ENCODE measurements at places on chromosomes 11 and 22. TPM values are rescaled to one million over a fixed set of nuclear protein-coding genes. Genes with fewer than 3 reads are reported as not detected.

DNA sequence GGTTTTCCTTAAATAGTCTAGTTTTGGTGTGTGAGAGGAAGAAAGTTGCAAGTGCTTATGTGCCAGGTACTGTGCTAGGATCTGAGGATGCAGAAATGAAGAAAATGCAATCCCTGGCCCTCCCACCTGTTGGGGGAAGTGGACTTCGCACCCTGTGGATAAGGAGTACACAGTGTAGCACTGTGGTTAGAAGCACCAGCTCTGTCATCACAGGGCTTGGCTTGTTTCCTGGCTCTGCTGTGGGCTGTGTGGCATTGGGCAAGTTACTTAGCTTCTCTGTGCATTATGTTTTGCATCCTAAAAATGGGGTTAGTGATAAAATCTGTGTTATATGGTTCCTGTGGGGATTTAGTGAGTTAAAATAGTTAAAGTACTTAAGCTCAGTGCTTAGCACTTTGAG is 68.2 kb downstream of the ENDOD1 start:
- DNase-seq: no peak

DNA sequence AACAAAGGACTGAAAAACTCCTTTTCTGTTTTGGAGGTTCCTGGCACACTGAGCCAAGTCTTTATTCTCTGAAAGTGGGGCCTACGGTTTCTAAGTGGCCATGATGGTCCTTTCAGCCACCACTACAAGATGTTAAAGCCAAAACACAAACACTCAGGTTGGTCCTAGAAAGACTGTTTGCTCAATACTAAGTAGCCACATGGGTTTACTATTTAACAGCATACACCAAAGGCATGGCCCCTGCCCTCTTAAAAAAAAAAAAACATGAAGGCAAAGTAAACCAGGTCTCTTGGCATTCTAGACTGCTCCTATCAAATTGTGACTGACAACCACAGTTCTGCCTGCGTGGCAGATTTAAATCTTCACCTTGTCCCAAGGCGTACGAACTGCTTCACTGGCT is 123.6 kb upstream of the BID start:
- no peak for DNase-seq

DNA sequence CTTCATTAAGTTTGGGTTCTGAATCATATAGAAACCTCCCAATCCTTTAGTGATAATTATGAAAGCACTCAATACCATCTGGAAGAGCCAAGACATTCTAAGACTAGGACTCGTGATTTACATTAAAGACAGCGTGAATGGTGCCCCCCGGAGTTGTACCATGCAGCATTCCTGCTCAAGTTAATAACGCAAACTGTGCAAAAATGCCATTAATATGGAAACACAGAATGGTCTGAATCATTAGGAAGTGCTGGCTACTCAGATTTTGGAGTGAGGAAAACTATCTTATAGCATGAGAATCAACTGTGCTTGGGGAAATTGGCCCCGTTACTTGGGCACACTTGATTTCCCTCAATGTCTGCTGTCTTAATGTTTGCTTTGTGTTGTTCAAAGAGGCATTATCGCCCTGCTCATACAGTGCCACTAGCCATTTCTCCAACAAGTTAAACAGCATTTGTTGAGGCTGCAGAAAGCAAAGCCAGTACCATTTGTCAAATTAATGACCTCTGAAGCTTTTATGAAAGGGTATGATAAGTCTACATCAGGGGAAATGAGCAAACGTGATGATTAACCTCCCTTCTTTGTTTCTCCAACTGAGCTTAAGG is 18.5 kb upstream of the TPH1 start:
- DNase-seq: no peak

- no peak for DNase-seq
These were observed 216.1 kb upstream of the NTM start for GRCh38 chr11:131154351-131154750.

- no peak for DNase-seq
These were observed 37.2 kb downstream of the GLYATL2 start for GRCh38 chr11:58807343-58807742.

- peak; percentile 47 for DNase-seq
These were observed 15.0 kb downstream of the SLC1A2 start for GRCh38 chr11:35404388-35404775.

GRCh38 chr11:108122166-108122628 is 830 bp downstream of the ACAT1 start:
- peak; percentile 49 for DNase-seq

GRCh38 chr11:72012897-72013721 is 14.4 kb downstream of the IL18BP start:
- DNase-seq: no peak

DNA sequence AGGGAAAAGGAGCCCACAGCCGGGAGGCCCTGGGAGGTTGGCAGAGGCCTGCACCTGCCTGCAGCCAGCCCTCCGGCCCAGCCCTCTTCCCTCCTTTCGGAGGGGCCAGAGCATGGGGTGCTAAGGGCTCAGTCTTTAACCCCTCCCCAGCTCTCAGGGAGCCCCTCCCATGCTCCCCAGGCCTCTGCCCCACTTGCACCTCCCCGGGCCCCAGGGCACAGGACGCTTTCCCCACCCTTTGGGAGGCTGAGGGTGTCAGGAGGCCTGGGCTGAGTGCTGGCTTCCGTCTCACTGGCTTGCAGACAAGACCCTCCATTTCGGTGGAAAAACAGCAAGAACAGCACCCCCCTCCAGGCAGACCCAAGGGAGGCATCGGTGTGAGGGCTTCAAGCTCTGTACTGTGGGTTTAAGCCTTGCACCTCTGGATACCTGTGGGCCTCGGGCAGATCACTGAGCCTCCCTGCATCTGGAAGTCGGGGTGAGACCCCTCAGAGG is 7.3 kb downstream of the ASCL2 start:
- DNase-seq: no peak

- DNase-seq: no peak
These were observed 58.4 kb downstream of the ABTB2 start for GRCh38 chr11:34299284-34299972.

DNA sequence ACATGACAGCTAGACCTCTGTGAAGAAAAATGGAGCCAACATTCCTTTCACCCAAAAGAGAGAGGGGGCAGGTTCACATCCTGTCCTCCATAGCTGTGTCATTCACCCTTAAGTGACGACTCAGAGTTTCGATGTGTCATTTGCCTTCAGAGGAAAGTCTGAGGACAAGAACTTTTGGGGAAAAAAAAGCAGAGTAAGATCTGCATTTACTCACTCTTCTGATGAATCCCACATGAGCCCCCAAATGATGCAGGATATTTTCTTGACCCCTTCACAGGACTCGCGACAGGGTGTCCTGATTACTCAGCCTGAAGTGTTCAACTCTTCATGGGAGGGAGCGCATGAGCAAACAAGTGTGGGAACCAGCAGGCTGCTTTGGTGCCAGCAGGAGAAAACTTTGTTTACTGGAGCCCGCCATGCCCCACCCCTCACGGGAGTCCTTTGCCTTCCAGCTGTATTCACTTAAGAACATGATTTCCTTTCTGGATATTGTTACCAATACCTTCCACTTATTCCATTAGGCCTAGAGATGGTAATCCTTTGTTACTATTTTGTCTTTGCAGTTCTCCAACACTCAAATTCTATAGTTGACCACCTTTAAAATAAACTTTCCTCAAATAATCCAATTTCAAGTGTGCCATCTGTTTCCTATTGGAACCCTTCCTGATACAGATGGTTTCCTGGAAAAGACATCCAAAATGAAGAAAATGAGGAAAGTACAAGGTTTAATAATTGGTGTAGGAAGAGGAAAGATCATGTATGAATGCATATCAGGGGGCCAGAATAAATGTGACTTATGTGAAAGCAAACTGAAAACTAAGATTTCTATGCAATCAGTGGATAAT is 729.8 kb downstream of the FAM181B start:
- DNase-seq: no peak

DNA sequence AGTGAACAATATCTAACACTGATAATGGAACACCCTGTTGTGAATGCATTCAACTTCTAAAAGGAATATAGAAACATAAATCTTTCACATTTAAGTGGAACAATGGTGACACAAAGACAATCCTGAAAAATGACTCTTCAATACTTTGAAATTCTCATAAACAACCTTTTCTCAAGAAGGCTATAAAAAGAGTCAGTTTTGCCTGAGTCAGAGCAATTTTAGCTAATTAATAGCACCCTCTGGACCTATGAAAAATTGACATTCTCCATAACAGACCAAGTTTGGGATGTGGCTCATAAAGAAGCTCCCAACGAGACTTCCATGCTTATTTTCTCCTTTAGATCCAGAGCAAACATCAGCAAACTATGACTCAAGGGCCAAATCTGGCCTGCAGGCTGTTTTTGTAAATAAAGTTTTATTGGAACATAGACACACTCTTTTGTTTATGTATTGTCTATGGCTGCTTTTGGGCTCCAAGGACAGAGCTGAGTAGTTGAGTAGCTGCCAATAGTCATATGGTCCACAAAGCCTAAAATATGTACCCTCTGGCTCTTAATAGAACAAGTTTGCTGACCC is 108.0 kb downstream of the MAML2 start:
- no peak for DNase-seq

DNA sequence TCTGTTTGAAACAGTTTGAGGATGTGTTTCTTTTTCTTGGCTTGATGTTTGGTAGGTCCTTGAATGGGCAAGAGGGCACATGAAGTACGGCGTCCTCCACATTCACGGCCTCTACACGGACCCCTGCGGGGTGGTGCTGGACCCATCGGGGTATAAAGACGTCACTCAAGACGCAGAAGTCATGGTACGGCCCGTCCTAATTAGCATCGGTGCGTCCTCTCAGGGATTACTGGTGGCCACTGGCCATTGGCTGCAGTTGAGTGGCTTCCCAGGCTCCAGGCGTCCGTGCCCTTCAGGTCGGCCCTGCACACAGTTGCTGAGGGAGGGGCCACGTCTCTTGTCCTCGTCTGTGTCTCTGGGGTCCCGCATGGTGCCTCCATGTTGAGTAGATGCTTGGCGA is 20.8 kb downstream of the FAM118A start:
- no peak for DNase-seq

DNA sequence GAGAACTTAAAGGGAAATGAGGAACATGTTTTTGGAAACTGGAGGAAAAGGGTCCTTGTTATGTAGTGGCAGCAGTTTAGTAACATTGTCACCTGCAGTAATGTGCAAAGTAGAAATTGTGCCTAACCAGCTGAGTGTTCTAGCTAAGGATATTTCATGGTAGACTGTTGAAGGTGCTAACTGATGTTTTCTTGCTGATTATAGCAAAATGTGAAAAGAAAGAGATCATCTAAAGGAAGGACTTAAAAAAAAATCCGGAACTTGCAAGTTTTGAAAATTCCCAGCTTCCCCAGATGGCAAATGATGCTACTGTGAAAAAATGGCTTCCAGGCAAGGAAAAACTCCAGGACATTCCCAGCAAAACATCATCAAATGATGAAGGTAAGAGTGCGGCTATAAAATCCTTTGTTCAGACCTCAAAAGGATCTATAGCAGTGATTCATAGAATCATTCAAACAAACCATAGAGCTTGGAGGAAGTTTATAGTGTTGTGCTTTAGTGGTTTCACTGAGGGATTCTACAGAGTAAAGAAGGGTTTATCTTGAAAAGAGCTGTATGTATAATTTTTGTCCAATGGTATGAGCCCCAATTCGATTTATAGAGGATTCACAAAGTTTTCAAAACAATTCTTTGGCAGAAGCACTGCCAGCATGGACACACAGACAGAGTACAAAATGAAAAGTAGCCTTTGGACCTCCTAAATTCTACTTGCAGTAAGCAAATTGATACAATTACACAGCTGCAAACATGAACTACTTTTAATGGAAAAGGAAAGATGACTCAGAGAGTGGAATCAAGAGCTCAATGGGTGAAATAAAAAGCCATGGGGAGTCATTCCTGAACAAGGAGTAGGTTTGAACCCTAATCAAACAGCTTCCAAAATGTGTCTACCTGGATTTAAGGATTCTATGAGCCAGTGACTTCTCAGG is 4.3 kb upstream of the TRIM44 start:
- DNase-seq: peak; percentile 43

DNA sequence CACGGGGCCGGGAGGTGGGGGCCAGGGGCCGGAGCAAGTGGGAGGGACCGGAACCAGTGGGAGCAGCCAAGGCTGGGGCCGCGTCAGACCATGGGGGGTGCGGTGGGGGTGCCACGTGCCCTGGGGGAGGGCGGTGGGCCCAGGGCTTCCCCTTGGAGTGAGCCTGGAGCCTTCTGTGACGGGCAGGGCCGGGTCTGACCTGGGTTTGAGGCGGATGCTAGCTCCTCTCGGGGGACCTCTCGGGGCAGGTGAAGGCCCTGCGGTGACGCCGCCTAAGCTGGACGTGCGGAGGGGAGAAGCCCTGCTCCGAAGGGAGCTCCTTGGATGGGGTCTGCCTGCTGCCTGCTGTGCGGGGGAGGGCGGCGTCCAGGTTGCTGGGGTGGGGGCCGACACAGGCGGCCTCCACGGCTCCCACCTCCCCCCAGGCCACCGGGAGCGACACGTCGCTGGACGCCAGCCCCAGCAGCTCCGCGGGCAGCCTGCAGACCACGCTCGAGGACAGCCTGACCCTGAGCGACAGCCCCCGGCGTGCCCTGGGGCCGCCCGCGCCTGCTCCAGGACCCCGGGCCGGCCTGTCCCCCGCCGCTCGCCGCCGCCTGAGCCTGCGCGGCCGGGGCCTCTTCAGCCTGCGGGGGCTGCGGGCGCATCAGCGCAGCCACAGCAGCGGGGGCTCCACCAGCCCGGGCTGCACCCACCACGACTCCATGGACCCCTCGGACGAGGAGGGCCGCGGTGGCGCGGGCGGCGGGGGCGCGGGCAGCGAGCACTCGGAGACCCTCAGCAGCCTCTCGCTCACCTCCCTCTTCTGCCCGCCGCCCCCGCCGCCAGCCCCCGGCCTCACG is 115.0 kb downstream of the CACNA1I start:
- DNase-seq: no peak

DNA sequence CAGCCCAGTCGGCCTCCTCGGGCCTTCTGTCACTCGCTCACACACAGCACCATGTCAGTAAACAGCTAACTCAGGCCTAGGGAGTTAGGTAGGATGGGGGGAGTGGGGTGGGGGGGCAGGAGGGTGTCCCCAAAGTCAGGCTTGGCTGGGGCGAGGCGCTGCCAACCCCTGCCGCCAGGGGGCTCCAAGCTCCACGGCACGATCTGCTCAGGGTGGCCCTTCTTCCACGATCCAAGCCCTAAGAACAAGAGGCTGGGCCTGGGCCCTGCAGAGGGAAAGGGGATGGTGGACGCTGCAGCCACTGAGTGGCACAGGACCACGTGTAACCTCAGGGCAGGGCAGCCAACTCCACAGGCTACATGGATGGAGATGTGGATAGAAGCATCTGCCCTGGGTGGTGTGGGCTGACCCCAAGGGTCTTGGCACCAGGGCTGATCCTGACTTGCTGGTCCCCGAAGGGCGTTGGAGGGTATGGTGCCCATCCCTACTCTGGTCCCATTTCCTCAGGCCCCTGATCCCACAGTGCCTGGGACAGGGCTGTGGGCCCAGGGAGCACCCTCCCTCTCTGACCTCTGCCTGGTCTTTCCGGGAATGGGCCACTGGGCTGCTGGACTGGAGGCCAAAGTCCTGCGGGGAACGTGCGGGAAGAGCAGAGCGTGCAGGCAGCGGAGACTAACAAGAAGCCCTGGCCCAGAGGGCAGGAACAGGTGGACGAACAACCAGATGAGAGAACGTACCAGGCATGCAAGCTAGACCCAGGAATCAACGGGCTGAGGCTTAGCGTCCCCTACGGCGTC is 29.1 kb upstream of the TXNRD2 start:
- peak; percentile 79 for DNase-seq

GRCh38 chr22:37420686-37421467 is 6.4 kb downstream of the ELFN2 start:
- DNase-seq: peak; percentile 52

GRCh38 chr11:92211576-92212167 is 12.9 kb upstream of the FAT3 start:
- DNase-seq: peak; percentile 3

Gene AGBL2
- total RNA-seq: 0.17 TPM

Gene SULT4A1
- total RNA-seq: not detected

Gene IRAG1
- total RNA-seq: 0.79 TPM

Gene TTC28
- total RNA-seq: 27.2 TPM

All from dermis blood vessel endothelial cell (primary cell).